NCI-H1930 (cell line): ENCODE measurements at places on chromosomes 1 and 21.
A peak's percentile ranks its signal among the peaks of the same experiment; 100 is the strongest.

- no peak for DNase-seq
Measured at GRCh38 chr1:167002354-167002753, 13.3 kb downstream of the MAEL start.

DNA sequence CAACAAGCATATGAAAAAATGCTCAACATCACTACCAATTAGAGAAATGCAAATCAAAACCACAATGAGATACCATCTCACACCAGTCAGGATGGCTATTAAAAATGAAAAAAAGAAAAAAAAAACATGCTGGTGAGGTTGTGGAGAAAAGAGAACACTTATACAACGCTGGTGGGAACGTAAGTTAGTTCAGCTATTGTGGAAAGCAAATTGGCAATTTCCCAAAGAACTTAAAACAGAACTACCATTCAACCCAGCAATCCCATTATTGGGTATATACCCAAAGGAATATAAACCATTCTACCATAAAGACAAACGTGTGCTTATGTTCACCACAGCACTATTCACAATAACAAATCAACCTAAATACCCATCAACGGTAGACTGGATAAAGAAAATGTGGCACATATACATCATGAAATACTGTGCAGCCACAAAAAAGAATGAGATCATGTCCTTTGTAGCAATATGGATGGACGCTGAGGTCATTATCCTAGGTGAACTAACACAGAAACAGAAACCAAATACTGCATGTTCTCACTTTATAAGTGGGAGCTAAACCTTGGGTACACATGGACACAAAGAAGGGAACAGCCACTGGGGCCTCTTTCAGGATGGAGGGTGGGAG is 49.5 kb downstream of the LYST start:
- peak; percentile 59 for DNase-seq

DNA sequence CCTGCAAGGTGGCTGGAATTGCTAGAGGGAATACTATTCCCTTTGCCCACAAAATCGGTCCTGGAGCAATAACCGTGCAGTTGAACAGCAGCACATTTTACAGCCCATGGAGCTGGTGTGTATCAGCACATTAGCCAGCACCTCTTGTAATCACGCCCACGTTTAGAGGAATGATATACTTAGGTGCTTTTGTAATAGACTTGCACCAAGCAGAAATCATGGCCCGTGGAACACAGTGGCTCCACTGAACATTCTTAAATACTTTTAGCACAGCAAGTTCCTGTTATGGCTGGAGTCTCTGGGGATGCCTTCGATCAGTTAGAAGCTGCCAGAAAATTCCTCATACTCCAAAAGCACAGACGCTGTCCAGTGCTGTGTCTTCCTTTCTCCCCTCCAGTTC is 218.1 kb upstream of the FAM78B start:
- no peak for DNase-seq

DNA sequence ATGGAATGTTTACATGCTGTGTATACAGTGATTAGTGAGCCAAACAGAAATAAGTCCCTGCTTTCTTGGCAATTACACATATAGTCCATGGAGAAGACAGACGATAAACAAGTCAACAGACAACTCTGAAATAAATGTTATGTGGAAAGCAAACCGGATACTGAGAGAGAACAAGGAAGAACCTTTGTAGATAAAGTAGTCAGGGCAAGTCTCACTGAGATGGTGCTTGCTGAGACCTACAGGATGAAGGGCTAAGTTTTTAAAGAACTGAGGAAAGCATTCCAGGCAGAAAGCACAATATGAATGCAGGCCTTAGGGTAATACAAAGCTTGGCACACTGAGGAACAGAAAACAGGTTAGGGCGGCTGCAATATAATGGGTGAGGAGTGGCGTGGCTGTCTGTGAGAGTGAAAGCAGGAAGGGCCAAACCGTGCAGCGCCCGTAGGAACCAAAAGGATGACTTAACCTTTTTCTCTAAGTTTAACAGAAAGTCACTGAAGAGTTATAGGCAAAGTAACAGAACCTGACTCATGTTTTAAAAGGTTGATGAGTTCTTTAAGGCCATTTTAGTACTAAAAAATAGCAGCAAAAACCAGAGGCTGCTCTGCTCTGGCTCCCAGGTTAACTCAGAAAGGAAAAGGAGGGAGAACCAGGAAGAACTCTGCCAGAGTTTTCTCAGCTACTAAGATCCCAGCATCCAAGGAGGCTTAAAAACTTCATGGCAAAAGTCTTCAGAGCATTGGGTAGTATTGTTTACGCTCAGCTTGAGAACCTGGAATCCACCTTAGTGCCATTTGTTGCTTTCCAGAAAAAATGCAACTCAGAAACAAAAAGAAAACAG is 8.7 kb upstream of the TTF2 start:
- no peak for DNase-seq

DNA sequence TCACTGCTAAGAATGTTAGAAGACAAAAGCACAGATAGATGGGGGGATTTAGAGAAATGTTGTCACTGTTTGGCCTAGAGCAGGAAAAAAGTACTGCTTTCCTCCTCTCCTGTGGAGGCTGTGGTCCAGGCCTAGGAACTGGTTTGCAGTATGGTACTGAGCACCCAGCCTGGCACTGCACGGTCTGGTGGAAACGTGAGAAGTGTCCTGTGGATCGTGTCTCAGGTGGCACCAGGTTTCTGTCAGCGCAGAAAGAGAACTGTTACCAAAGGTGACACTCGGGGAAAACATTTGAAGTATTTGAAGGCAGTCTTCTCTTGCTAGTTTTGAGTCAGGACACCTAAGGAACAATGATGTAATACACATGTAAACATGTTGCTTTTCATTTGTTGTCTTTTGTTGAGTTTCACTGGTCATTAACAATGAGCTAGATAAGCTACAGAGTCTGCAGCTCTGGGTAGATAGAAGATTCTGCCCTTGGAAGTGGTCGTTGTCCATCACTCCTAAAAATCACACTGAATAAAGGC is 63.0 kb downstream of the B3GALNT2 start:
- no peak for DNase-seq

DNA sequence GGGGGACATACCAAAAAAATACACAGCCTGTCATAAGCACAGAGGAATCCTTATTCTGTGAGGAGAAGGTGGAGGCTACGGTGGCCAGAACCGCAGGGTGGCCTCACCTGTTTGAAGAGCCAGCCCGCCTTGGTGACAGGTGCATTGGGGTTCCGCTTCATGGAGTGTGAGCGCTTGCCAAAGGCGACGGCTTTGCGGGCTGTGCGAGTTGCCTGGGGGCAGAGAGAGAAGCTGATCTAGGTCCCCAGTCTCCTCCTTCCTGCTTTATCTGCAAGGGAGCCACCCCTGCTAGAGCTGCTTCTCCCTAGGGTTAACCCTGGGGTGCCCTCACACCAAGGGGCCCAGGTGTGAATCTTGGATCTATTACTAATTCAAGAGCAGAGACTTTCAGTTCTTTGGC is 54.3 kb upstream of the GOLT1A start:
- DNase-seq, result no peak

GRCh38 chr1:235278915-235279292 is 49.1 kb downstream of the ARID4B start:
- no peak for DNase-seq
